Stimulated activated CD4-positive, alpha-beta T cell treated with anti-CD3 and anti-CD28 coated beads, Interleukin-12 subunit alpha, Interleukin-12 subunit beta, amount 100 ng/mL, for 48 hours (primary cell): ENCODE measurements at places on chromosomes 1 and 21.

GRCh38 chr1:2014741-2015735, 4.1 kb upstream of the GABRD start:
- DNase-seq: no peak

DNA sequence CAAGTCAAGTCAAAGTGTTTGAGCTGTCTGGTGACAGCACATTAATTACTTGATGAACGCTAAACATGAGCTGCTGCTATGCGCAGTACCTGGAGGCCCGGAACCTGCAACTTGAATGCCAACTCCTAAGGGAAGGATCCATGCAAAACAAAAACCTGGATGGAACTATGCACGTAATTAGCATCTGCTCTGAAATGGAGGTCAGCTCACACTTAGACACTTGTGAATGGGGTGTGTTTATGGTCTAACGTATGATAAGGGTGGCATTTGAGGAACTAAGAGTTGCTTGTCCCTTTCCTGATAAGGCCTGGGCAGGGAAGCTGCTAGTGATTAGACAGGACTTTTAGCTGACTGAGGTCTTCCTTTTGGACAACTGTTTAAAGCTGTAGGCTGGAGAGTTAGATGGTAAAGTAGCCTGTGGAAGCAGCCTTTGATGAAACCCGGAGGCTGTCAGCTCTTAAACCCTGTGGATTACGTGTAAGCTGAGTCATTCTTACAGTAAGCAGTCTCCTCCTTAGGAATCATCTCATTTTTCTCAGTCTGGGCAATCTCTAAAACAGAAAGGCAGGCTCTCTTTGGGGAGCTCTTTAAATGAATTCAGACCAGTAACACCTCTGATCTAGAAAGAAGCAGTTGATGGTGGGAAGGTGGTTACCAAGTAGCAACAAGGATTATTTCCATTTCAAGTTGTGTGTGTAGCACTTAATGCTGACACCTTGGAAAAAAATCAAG, 6.8 kb downstream of the TENT5C start:
- no peak for DNase-seq

- no peak for DNase-seq
Measured at GRCh38 chr1:246213036-246213435, 294.0 kb downstream of the SMYD3 start.

DNA sequence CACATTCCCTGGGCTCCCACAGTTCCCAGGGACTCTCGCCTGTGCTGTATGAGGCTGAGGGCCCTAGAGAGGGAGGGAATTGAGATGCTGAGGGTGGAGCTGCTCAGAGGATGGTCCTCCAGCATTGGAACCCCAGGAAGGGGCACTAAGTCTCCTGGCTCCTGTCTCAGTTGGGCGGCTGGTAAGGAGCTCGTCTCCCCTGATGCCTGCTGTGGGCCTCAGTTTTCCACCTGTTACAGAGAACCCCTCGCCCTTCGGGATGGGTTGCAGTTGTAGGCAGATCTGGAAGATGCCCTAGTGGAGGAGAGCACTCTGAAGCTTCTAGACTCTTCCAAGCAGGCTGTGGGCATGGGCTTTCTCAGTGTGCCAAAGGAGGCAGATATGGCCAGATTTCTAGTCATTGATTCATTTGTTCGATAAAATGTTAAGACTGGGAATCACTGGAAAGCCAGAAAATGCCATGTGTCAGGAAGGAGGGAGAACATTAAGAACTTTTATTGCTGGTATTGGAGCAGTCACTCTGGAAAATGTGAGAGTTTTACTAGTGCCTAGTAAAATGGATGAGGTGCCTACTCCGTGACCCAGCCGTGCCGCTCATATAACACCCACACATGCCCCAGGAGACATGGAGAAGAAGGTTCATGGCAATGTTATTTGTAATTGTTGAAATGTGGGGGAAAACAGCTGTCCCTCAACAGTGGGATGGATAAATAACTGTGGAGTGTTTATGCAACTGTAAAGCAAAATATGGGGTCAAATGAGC, 828 bp upstream of the MYBPH start:
- no peak for DNase-seq

- no peak for DNase-seq
Measured at GRCh38 chr1:186864296-186864695, 35.5 kb downstream of the PLA2G4A start.

DNA sequence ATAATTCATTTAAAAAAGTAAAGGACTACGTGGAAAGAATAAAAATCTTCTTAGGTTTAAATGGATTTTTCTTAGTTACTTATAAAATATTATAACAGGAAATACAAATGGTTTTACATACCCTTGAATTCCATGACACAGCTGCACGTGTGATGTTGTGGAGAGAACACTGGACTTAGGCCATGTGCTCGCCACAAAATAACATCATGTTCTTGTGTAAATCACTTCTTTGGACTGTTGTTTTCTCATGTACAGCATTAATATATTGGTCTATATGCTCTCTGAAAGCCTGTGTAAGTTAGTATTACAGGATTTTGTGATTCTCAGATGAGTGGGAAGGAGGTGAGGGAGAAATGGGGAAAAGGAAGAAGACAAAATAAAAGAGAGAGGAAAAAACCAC, 228.2 kb downstream of the DNM3 start:
- no peak for DNase-seq

- no peak for DNase-seq
Measured at GRCh38 chr1:212458817-212459216, 26.1 kb downstream of the NENF start.
